ENCODE measurements at places on chromosomes 11 and 22.

DNA sequence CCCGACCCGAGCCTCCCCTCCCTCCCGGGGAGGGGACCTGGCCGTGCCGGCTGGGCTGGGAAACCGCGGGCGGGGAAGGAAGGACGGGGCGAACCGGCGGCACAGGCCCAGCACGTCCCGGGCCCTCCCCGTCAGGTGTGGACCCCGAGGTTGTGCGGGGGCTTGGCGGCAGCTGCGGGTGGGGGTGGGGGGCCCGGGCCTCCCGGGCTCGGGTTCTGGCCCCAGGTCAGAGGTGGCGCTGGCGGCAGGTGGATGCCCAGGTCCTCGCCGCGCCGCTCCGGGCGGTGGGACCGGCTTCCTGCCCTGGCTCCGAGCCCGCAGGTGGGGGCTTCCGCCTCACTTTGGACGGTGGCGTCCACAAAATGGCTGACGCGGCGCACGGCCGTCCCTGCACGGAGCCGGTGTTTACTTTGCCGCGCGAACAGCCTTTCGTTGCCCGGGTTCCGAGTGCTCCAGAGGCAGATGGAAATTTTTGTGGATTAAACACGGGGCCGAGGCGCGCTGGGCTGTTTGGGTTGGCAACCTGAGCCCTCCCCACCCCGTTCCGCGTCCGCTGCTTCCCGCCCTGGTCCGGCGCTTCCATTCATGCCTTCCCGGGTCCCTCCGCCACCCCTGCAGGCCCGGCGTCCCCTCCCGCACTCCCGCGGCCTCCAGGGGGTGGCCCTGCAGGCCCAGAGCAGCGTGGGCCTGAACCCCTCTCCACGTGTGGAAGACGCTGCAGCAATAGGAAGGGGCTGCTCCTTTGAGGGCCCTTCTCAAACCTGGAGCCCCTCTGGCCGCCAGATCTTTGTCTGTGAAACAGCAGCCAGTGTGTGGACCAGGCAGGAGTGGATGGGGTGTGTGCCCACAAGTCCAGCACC is 92.0 kb upstream of the KCNQ1OT1 start:
- no peak for DNase-seq

DNA sequence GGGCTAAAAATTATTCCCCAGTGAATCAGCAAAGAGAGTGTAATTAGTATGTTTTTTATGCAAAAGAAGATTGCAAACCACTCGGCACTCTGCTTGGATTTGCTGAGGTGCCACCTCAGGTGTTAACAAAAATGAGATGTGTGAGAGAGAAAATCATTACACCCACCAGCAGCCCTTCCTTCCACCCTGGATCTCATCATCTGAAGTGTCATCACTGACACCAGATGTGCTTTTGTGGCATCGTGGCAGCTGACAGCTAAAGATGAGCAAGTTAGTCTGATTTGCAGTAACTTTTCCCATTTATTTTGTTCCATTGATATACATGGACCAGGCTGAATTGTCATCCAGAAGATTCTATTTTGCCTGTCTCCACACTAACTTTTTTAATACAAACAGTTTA is 44.6 kb upstream of the PAK1 start:
- DNase-seq = no peak

DNA sequence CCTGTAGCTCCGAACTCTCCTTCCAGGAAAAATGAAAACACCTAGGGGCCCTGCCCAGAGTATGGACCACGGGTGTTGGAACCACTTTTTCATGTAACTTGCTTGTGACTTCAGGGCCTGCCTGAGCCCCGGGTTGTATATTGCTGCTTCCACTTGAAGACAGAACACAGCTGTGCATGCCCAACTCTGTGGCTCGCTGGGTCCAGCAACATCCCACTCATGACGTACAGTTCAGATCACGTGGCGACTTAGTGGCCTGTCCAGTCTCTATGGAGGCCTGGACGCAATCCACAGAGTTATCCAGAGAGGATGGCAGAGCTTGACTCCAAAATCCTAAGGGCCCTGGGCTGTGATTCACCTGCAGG is 6.8 kb downstream of the C11orf21 start:
- DNase-seq = no peak

DNA sequence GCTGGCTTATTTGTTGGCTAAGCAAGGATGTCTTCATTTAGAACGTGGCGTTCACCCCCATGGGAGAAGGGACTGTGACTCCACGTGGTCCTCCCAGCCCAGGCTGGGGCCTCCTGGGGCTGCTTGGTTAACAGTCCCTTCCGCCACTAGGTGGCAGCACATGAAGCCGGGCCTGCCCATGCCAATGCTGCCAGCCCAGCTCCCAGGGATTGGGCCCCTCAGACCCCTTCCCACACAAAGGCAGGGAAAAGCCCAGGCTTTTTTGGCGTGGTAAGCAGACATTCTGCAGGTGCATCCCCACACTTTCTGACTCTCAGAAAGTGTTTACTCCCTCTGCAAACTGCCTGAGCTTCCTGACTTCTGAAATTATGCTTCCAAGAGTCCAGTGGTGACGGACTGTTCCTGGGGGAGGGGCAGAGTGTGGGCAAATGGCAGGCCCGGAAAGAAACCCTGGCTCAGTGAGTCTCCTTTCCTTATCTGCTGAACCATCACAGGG is 3.1 kb downstream of the CBX6 start:
- DNase-seq = no peak

DNA sequence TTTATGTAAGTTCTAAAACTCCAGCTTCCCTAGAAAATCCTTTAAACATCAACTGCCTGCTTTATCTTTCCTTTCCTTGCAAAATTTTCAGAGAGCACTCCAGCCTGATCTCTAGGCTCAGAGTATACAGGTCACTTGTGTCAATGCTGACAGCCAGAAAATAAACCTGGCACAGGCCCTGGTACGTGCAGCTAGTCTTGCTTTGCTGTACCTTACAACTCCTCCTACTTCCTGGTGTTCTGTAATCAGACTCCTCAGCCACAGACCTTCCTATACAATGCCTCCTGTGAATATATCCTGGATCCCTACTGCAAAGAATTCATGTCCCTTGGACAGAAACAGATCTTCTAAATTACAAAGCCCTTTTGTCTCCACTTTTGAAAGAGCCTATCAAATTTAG is 24.2 kb upstream of the TMEM123 start:
- no peak for DNase-seq

DNA sequence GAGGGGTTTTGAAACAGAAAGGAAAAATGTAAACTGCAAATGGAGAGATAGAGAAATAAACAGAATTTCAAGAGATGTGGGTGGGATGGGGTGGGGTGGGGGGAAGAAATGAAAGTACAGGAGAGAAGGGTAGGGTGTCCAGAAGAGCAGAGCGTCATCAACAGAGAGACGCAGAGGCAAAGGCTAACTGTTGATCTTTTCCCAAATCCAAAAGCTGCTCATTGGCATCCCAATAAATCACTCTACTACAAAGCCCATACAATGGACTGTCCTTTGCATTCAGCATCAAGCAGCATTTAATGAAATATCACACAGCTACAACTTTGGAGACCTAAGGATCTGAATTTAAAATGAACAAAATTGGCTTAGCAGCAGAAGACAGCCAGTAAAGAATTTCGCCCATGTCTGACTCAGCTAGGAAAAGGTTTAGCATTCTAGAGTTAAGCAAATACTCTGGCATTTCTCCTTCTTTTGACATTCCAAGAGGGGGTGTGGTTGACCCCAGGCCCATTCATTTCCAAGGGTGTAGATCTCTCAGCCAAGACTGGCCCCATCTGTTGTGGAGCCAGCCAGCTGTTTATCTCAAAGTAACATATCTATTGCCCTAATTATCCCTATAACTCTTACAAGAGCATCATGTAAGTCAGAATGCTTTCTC is 1.5 kb downstream of the RAB30 start:
- DNase-seq = no peak

DNA sequence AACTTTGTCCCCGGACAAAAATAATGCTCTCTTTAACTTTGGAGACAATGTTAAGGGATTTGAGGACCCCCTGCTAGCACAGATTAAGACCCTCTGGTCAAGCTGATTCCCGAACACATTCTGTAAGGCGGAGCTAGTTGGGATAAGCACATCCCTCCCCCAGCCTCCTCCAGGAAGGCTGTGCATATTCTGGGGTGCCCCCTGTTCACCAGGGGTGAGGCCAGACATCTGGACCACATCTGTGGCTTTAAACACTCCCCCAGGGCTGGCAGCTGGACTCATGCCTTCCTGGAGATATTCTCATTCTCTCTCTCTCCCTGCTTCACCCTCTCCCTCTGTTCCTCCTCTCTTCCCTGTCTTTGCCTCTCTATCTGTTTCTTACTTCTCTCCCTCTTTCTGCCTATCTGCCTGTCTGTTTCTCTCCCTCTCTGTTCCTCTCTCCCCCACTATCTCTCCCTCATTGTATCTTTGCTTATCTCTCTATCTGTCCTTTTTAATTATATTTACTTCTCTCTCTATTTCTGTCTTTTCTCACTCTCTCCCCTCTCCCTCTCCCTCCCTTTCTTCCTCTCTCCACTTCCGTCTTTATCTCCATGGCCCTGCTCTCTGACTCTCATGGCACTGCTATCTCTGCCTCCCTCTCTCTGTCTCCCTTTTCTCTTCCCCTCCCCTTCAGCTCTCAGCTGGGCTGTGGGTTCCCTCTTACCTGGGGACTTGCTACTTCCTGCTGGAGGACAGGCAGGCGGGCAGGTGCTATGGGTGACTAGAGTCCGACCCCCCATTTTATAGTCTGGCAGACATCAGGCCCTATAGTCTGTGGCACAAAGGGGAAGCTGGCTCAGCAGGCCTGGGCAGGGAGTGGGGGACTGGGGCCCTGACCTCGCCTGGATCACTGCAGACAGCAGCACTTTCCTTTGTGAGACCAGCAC is at the start of gene CRYBB1:
Gene CRYBB1, minus strand, starts transcription at position 757 of the 929 bp plus-strand sequence. CDS start 1,708 bp downstream, outside the sequence.
- no peak for DNase-seq

GRCh38 chr22:22935546-22936157 is 48.0 kb downstream of the IGLL5 start:
- no peak for DNase-seq

- no peak for DNase-seq
These were observed 2.7 kb upstream of the NXPE1 start for GRCh38 chr11:114562166-114562916.

DNA sequence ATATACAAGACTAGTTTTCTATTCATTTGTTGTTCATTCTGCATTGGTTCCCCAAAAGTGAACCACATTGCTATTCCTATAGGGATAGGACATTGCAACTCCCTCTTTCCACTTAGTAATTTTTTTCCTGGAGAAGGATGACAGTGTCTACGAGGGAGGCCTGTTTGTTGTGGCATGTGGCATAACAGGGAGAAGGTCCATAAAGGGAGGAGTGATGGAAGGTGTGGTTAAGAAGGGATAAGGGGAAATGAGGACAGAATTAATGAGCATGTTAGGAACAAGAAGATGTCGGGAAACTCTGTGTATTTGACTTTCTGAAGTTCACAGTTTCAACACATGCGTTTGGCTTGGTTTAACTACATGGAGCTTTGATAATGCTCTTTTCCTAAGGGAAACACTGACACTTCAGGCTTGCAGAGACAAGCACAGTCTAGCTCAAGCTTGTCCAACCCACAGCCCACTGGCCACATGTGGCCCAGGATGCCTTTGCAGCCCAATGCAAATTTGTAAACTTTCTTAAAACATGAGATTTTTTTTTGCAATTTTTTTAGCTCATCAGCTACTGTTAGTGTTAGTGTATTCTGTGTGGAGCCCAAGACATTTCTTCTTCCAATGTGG is 149.7 kb downstream of the TRPC6 start:
- no peak for DNase-seq

DNA sequence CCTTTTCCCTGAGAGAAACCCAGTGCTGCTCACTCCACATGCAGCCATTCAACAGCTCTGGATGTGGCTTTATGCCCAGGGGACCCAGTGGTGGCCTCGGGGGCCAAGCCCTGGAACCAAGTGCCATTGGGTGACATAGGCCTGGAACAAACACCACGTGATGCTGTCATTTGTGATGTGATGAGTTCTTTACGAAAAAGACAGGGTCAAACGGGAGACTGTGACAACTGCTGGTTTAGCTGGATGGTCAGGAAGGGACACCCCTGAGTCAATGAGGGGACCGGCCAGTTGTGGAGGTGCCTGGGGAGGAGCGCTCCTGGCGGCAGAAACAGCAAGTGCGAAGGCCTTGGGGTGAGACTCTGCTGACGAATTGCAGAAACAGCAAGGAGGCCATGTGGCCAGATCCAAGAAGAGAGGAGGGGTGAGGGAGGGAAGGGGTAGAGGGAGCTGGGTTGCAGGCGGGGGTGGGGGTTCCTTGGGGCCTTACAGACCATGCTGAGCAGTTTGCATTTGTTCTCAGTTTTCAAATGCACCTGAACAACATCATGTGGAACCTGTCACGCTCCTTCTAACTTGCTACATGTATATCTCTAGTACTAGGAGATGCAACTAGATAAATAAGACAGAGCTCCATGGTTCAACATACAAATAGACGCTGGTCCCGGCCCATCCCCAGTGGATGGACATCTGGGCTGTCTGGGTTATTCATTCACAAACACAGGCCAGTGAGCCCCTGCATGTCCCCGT is 56.1 kb downstream of the IGLL5 start:
- DNase-seq = no peak

DNA sequence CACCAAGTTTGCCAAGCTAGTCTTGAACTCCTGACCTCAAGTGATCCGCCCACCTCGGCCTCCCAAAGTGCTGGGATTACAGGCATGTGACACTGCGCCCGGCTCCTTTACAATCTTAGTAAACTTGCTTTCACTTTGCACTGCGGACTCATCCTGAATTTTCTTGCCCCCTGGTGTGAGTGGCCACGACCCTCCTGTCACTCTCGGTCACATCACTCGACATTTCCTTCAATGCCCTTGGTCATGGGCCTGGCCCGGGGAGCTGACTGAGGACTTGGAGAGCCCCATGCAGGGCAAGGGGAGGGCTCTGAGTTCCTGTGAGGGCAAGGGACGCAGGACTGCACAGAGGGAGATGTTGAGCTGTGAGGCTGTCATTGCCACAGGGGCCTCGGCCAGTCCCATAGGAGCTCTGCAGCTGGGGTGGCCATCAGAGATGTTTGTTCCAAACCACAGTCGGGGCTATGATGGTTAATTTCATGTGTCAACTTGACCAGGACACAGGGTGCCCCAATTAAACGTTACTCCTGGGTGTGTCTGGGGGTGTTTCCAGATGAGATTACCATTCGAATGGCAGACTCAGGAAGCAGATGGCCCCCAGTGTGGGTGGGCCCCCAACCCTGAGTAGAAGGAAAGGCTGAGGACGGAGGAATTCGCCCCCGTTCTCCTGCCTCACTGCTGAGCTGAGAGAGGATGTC is 21.2 kb downstream of the A4GALT start:
- no peak for DNase-seq

GRCh38 chr11:30364139-30364836 is 41.4 kb downstream of the ARL14EP start:
- no peak for DNase-seq

Measured in SK-N-MC (cell line).